Stimulated activated CD4-positive, alpha-beta T cell treated with anti-CD3 and anti-CD28 coated beads, Interleukin-1b, Interleukin-23, amount 100 ng/mL, for 4 hours (primary cell): ENCODE measurements at places on chromosomes 11 and 22.

DNA sequence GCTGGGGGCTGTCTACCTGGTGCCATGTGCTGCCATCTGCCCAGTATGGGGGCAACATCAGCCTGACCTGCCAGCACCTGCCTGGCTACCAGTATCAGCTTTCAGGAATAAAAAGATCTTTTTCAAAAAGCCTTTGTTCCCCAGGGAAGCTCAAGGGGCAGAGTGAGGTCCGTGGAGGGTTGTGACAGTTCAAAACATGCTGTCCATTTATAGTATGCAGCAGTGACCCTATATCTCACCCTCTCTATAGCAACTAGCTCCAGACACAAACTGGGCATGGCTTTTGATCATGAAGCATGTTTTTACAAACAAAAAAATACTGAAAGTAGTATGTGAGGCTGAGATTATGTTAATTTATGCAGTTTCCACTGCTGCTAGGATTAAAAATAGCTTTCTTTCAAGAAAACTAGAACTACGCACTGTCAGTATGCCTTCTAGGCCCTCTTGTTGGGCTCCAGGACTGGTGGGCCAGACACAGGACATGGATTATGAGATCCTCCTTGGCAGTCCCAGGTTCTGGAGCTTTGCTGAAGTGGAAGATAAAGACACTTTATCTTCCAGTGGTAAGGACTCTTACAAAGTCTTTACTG is 23.4 kb downstream of the NAV2 start:
- no peak for DNase-seq

DNA sequence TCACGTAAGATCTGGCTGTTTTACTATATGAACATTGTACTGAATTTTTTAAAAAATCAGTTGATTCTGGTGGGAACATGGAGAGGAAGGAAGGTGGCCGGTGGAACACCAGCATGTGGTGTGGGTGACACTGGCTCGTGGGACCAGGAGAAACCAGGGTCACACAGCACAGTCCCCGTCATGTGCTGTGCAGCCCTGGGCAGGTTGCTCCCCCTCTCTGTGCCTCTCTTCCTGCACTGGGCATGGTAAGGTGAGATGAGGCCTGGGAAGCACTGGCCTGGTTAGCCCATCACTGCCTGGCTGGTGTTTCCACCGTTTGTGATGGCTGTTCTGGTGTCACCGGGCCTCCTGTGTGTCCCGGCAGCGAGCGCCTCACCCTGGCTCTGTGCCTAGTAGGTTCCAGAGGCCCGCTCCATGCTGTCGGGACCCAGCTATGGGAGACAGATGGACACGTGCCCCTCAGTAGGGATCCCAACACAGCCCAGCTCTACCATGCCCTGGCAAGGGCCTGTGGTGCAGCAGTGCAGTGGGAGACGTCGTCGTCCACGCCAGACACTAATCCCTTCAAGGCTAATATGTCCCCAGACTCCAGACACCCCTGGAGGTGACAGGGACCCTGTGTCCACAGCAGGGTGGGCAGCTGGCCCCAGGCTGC is 88.2 kb upstream of the LINC01488 start:
- no peak for DNase-seq

GRCh38 chr11:95322539-95322938 is 91.5 kb upstream of the SESN3 start:
- no peak for DNase-seq

GRCh38 chr11:36508743-36509142 is 1.3 kb downstream of the TRAF6 start:
- DNase-seq, result no peak

GRCh38 chr22:25754527-25755202 is 12.7 kb downstream of the MYO18B start:
- no peak for DNase-seq

GRCh38 chr22:24812950-24813775 is 7.2 kb downstream of the SGSM1 start:
- DNase-seq, result no peak

DNA sequence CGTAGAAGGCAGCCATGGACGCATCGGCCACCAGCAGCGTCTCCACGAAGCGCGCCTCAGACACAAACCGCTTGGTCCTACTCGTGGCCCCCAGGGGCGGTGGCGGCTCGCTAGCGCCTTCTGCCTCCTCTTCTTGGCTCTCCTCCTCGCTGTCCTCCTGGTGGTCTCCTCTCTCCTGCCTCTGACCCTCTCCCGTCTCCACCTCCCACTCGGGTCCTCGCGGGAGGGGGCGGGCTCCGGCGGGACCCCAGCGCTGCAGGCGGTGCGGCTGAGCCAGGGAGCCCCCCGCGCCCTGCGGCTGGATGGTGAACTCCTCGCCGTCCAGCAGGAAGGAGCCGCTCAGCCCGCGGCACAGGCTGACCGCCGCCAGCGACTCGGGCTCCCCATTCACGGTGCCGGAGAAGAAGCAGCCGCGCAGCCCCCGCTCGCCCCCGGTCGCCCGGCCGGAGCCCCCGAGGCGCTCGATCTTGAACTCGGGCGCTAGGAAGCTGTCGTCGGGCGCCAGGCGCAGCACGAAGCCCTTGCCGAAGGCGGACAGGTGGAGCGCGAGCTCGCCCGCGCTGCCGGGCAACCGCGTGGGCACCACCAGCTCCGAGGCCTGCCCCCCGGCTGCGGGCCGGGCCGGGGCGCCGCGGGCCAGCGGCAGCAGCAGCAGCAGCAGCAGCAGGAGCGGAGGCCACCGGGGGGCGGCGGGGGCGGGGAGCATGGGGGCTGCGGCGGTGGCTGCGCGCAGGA is 661 bp downstream of the ADAMTS8 start:
- DNase-seq, result no peak

GRCh38 chr11:3359092-3359824 is 19.7 kb downstream of the ZNF195 start:
- no peak for DNase-seq

GRCh38 chr11:102874852-102875251 is at the start of gene MMP12:
Gene MMP12 (minus strand): TSS chr11:102874982. CDS start chr11:102874937, 45 bp downstream.
- no peak for DNase-seq

DNA sequence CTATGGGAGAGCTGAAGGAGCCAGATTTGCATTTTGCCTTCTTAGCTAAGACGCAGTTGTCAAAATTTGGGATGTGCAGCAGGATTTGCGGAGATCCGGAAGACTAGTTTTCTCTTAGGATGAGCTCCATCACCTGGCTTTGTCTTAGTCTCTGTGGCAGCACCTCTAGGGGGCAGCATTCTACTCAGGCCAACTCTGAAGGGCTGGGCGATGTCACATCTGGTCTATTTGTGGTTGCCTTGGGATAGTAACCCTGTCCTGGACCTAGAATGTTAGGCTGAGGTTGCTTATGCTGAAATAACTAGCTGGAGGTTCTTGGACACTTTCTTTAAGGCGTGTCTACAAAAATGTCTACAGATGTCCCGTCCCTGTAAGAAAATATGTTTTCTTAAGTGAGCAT is 116.2 kb downstream of the FAT3 start:
- no peak for DNase-seq

GRCh38 chr11:11022125-11022730 is 164.4 kb upstream of the ZBED5 start:
- DNase-seq, result no peak

GRCh38 chr22:17084554-17085276 is at the start of gene IL17RA:
Gene IL17RA (plus strand): TSS chr22:17085000. CDS start chr22:17085092, 92 bp downstream.
- peak; percentile 90 for DNase-seq

GRCh38 chr11:92967867-92968266 is 1.6 kb upstream of the MTNR1B start:
- DNase-seq, result no peak

DNA sequence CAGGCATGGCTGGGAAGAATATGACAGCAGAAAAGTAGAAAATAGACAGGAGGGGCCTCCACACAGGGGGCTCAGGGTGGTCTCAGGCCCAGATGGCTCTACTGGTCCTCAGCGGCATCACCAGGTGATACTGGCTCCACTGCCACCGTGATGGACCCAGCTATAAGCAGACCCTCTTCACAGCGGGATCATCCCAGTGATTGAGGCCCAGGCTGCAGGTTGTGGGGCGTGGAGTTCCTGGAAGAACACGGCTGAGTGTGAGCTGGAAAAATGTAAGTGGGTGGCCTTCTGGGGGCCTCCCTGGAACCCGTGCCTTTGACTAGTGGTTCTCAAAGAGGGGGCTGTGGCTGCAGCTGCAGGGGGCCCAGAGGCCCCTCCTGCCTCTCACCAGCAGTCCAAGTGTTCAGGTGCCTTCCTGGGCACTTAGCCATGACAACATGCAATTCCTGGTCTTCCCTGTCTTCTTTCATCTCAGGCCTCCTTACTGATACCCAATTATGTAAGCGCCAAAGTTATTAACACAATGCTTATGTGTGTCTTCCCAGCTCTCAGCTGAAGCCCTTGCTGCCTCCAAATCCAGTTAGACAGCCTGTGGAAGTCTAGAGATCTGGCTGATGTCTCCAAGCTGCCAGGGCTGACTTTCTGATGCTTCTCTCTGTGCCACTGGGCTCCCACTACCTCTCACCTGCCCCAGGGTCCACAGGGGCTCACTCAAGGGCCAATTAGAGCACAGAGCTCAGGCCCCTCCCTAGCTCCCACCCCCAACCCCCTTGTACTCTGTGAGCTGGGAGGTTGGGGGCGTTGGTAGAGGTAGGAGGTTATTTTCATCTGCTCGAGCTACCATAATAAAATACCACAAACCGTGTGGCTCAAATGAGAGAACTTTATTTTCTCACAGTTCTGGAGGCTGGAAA is 110.1 kb upstream of the LMO1 start:
- no peak for DNase-seq

GRCh38 chr11:60924110-60924905 is at the start of gene TMEM132A:
Gene TMEM132A (plus strand): TSS chr11:60924460. CDS start chr11:60924634, 174 bp downstream.
- DNase-seq, result no peak

GRCh38 chr11:121412000-121412587 is 40.0 kb upstream of the SORL1 start:
- no peak for DNase-seq

GRCh38 chr11:31761636-31762035 is 49.5 kb downstream of the PAX6 start:
- DNase-seq, result no peak

- DNase-seq, result no peak
Measured at GRCh38 chr11:131977231-131977630, 606.8 kb downstream of the NTM start.

GRCh38 chr11:1072116-1072820 is 2.4 kb upstream of the MUC2 start:
- DNase-seq, result no peak

DNA sequence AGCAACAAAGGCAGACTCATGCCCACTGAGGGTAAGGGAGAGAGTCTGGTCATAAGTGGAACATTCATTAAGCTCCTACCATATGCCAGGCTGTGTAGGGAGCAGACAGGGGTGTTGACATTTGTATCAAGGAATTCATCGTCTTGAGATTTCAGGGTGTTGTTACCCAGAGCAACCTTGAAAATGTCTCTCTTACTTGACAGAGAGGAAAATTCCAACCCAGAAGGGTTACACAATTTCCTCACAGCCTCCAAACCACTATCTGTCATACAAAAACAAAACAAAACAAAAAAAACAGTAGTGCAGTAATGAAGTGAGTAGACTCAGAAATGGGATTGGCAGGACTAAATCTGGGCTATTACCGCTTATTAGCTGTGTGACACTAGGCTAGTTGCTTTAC is 113.2 kb downstream of the MIAT start:
- DNase-seq, result no peak

- DNase-seq, result no peak
Measured at GRCh38 chr11:70845591-70846041, 406.8 kb downstream of the SHANK2 start.

DNA sequence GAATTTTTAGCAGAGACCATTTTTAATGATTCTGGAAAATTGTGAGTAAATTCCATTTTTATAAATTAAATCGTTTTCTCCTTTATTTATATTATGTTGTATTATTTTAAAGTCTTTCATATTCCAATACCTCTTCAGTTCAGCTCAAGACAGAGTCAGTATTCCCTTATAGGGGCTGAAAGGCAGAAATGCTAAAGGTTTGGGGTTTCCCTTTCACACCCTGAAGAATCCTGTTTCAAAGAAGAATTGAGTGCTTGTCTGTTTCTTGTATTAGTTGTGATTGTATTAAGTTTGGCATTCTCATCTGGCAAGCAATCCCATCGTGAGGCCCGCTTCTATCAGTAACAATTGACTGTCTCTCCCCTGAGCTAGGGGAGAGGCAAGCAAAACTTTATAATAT is 57.4 kb downstream of the PACSIN2 start:
- DNase-seq, result no peak

DNA sequence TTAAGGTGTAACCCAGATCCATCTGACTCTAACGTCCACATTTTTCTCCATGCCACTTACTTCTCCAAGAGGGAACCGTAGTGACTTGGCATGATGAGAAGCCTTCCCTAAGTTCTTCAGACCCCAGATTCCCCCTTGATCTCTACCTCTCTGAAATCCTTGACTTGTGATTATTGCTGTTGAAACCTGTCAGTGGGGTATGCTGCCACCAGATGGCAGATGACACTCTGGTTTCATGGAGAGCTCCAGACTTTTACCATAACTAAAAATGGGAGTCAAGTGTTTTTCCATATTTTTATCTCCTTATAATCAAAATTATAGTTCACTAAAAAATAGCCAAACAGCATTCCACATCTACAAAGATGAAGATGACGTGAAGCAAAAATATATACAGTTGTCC is 504.2 kb downstream of the SOX6 start:
- no peak for DNase-seq

DNA sequence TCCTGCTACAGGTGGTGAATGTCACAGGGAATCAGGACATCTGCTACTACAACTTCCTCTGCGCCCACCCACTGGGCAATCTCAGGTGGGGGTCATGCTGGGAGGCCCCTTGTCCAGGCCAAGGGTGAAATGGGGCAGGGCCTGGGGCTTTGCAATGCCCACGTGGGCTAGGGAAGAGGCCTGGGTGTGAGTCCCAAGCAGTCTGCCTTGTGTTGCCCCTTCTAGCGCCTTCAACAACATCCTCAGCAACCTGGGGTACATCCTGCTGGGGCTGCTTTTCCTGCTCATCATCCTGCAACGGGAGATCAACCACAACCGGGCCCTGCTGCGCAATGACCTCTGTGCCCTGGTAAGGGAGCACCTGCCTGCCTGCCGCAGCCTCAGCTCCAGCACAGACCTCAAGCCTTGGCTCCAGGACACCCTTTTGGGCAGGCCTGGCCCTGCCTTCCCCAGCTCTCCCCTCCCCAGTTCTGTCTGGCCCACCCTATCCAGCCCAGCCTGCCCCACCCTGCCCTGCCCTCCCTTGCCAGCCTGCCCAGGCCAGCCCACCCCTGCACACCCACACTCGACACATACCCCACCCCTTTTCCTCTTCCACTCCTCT is 9.1 kb upstream of the TAGLN start:
- no peak for DNase-seq

- no peak for DNase-seq
Measured at GRCh38 chr22:17873116-17873515, 98.8 kb upstream of the BID start.

GRCh38 chr11:47552056-47552565 is 821 bp downstream of the CELF1 start:
- DNase-seq, result peak; percentile 22
